T-cell (primary cell): ENCODE measurements at places on chromosomes 7 and 10.

- no peak for DNase-seq
These were observed 466.1 kb upstream of the FOXK1 start for GRCh38 chr7:4216016-4216415.

DNA sequence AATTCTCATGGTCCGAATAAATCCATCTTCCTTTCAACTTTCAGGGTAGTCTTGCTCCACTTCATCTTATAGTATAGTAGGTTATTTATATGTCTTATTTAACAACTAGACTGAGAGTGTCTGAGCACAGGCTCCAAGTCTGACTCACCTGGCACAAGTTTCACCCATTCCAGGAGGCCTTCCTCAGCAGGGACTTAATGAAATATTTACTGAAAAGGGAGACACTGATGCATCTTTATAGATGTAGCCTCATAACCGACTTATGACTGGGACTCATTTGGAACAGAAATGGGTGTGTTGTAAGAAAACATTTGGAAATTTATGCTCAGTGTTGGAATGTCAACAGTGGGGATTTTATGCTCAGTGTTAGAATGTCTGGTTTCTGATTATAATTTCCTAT, 59.9 kb downstream of the CH25H start:
- no peak for DNase-seq

DNA sequence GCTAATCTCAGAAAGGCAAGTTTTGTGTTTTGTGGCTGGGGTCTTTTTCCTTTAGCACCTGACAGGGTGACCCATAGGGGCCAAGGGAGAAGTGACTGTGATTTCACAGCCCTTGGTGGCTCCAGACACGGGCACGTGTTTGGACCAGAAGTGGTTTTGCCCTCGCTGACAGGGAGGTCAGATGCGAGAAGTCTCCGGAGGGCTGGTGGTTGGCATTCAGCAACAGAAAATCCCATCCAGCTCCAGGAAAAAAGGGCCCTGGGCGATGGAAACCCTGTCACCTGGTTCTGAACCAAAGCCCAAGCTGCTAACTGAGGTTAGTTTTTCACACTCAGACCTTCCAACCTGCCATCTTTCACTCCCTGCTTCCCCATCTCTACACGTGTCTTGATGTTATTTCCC, 272.9 kb downstream of the TRIL start:
- no peak for DNase-seq

GRCh38 chr7:30308389-30308788, 24.0 kb downstream of the ZNRF2 start:
- no peak for DNase-seq

- no peak for DNase-seq
These were observed 8.8 kb downstream of the OGDH start for GRCh38 chr7:44615149-44615611.
